ENCODE measurements at places on chromosomes 7 and 10.
A peak's percentile ranks its signal among the peaks of the same experiment; 100 is the strongest.

GRCh38 chr10:129586898-129587443, 119.9 kb downstream of the MGMT start:
- DNase-seq = no peak

DNA sequence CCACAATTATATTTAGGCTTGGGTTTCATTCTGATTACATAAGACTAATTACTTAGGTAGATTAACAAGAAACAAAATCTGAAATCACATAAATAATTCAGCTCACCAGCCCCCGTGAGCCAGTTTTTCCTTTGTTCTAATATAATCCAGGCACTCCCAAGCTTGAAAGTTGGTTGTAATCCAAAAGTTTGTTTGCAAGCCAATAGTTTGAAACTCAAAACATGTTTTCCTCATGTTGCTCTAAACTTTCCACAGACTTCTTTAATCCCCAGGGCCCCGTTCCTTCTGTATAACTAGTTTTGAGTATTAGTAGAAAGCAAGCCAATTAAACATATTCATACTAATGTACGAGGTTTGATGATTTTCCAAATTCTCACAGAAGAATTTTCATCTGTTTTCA, 56.1 kb downstream of the SP8 start:
- DNase-seq = no peak

DNA sequence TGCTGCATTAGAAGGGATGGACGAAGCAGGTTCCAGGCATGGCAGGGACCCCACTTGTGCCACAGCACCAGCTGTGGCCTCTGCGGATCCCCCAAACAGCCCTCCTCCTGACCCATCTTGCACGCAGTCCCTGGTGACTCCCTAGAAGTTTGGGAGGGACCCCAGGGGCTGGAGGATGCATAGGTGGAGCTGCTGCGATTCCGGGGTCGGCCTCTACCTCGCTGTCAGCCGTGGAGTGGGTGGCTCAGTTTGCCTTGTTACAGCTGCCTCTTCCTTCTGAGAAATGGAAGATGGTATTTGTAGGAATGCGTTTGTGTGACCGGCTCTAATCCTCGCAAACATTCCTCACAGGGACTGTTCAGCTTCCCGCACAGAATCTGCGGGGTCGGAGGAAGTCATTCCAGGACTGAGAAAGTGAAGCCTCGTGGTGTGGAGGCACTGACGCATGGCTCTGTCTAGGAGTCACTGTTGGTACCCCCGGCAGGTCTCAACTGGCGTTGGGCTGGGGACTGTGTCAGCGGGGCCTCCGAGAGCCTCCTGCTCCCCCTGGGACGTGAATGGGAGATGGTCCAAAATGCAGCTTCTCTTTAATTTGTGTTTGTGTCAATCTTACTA, 17.5 kb downstream of the PWWP2B start:
- DNase-seq = no peak

DNA sequence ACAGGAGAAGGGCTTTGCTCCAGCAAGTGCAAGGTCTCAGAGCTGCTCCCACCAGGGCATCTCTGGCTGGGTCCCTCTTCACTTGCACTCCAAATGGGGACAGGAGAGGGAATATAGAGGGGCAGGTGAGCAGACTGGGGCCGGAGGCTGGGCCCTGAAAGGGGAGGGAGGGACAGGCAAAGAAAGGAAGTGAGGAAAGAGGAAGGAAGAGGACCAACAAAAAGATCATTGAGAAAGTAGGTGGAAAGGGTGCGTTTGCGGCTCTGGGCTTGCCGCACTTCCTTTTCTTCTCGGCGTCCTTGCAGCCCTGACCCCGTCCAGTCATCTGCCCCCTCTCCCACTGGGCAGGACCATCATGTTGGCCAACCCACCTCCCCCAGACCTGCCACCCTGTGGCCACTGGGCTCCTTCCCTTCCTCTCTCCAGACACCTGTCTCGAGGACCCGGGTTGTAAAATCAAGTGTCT, 14.0 kb downstream of the ITPRIP start:
- no peak for DNase-seq

DNA sequence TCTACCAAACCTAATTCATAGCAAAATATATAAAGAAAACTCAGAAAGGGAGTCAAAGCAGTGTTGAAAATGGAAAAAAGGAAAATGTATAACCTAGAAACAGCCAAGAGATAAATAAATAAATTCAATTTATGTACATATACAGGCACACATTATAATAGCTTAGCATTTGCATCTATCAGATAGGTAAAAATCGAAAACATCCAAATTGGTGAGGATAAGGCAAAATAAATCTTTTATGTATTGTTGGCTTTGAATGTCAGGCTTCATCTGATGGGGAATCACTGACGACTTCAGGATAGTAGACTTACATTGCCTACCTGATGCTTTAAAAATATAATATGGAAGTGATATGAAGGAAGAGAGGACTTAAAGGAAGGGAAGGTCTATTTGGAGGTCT, 20.6 kb upstream of the CHRM2 start:
- DNase-seq = no peak

DNA sequence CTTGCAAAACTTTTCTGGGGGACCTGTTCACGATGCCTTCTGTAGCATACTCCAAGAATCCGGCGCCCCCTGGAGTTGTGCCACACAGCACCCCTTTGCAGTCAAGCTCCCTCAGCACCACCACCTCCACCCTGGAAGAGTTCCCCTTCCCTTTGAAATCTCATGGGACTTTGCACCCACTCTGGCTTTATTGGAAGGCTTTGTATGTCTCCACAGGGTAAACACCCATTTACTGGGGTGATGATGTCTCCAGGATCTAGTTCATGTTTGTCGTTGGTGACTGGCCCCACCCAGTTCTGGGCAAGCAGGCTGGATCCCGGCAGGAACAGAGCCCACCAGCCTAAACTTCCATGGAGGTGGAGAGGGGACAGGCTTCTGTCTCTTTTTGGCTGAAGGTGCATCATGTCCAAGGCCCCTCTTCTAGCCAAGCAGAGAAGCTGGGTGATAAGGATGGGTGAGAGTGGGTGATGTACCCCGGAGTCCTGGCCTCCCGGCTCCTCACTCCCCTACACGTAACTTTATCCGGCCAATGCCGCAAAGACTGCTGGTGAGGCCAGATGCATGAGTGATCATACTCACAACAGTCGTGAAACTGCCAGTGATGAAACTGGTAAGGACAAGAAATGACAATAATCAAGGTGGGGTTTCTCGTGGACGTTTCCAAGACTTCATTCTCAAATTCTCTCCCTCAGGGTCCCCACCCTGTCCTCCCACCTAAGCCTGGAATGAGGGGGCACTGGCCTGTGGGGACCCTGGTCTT, 695 bp upstream of the CLDN4 start:
- DNase-seq = no peak

DNA sequence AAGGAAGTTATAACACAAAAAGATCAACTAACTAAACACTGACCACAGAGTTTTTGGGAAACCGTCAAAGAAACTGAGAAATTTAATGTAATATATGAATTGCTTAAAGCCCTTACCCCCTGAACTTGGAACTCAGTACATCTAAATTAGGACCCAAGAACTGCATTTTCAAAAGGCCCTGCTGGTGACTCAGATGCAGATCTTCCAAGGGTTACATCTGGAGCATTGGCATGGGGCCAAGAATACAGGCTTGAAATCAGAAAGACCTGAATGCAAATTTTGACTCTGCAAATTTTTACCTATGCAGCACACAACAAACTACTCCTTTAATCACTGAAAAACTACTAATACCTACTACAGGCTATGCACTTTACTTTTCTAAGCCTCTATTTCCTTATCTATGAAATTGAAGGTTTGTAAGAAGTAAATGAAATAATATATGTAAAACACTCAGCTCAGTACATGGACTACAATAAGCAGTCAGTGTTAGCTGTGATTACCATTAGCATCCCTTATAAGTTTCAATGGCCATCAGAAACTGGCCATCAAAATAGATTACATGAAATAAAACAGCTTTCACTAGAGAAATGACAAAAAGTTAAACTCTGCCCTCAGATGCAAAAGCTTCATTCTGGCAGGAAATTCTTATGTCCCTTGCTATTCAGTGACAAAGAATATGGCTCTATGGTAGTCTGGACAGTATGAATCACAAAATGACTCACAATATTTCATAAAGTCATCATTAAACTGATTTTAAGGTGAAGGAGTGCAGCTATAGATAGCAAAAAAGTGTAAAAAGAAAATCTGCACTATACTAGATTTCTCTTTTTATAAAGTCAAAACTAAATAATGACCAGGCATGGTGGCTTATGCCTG, 43.6 kb downstream of the NSUN6 start:
- peak; percentile 91 for DNase-seq

- no peak for DNase-seq
These were observed 98.7 kb upstream of the POM121L12 start for GRCh38 chr7:52936750-52937149.

GRCh38 chr7:29326864-29327263, 132.3 kb downstream of the CHN2 start:
- no peak for DNase-seq

- peak; percentile 60 for DNase-seq
These were observed 104.0 kb downstream of the JCAD start for GRCh38 chr10:29955329-29955935.

DNA sequence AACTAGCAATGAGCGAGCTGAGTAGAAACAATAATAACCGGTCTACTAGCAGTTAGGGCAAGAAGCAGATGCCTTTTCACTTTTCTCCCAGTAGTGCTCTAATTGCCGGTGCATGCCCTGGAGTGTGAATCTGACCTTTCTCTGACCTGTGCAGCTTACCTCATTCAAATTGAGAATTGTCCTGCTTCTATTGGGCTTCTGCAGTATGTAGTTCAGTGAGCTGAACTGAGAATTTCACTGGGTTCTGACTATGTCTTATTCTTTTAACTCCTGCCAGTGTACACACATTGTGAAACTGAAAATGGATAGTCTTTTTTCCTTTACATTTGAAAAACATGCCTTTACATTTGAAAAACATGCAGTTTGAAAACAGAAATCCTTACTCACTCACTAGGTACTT, 157.9 kb upstream of the GRM3 start:
- no peak for DNase-seq

- peak; percentile 97 for DNase-seq
These were observed 186.2 kb downstream of the REEP3 start for GRCh38 chr10:63707254-63707910.

- DNase-seq = no peak
These were observed 22.7 kb downstream of the AVPI1 start for GRCh38 chr10:97664282-97664850.

DNA sequence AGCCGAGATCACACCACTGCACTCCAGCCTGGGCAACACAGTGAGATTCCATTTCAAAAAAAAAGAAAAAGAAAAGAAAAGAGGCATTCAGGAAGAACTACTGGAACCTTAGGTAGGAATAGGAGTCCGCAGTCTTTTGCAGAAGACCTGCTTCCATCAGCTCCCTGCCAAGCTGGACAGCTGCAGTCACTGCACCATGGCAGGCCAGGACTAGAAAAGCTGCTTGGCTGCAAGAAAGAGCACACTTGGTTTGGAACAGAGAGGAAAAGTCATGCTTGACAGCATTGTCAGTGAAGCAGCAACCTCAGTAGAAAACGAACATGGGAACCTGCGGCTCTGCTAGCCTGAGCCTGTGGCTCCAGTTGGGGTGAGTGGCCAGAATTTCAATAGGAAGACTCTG, 104.3 kb downstream of the MARCHF5 start:
- no peak for DNase-seq

DNA sequence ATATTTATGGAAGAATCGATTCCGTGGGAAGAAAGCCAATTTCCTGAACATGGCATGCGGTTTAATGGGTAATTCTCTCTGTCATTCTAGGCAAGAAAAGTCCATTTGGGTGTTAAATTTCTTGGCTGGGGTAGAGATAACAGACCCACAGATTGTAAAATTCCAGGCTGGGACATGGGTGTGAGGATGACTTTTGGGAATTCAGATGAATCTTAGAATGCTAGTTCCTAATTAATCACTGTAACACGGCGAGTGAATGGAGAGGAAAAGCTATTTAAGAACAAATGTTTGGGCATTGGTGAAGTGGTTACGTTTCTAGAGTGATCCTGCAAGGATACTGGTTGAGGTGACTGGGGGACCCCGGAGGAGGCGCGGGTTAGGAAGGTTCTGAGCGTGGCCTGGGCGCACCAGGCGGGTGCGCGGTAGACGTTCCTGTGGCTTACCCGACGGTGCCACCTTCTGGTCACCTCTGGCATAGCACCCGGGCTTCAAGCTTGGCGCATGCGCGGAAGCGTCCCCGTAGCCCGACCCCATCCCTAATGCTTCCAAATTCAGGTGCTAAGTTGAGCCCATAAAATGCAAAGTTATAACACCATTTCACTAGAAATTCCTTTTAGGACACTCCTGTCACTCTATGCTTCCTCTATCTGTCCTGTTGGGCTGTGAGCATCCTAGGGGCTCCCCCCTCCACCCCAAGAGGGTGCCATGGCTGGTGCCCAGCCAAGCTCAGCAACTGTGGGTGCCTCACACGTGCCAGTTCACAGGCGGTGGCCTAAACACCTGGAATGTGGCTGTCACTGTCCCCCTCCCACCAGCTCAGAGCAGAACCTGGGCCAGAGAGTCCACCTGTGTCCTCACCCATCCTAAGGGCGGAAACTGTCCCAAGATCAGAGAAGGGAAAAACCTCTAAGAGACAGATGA, 104.4 kb downstream of the PTPRE start:
- peak; percentile 57 for DNase-seq

GRCh38 chr10:75191821-75192568, 18.6 kb upstream of the VDAC2 start:
- DNase-seq = peak; percentile 89

DNA sequence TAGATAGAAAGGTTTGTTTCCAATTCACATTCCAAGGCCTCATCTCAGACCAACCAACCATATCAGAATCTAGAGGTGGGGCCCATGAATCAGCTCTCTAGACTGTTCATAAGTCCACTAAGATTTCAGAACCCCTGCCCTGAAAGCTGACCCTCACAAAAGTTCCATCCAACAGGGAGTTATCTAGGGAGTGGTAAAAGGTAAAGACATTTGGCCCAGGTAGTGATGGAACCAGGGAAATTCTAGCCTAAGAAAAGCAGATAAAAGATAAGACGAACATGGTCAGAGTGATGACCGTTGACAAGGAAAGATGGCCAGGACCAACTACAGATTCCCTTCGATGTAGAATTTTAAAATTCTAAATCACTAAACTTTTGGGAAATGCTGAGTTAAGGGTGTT, 198.0 kb upstream of the NEBL start:
- DNase-seq = no peak

GRCh38 chr7:137094-137891, 55.1 kb upstream of the FAM20C start:
- DNase-seq = no peak

GRCh38 chr7:118140468-118140867, 43.5 kb upstream of the LSM8 start:
- DNase-seq = no peak

- DNase-seq = no peak
These were observed 44.1 kb downstream of the IKZF1 start for GRCh38 chr7:50348469-50349162.

GRCh38 chr7:140623980-140624379, 16.6 kb downstream of the DENND2A start:
- DNase-seq = peak; percentile 47

DNA sequence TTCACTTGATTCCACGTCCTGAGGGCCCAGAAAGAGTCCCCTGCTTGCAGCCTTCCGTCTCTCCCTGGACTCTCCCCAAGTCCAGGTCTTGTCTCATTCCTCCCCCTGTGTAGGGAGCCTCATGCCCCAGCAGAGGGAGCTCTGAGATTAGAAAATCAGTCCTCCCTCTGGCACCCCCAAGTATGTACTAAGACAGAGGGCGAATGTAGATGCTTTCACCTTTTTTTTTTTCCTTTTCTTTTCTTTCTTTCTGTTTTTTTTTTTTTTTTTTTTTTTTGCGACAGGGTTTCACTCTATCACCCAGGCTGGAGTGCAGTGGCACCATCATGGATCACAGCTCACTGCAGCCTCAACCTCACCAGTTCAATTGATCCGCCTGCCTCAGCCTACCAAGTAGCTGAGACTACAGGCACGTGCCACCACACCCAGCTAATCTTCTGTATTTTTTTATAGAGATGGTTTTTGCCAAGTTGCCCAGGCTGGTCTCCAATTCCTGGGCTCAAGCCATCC, 10.3 kb downstream of the SFXN3 start:
- peak; percentile 79 for DNase-seq
